Activated CD8-positive, alpha-beta memory T cell treated with anti-CD3 and anti-CD28 coated beads, Interleukin-2, amount 50 U/mL, for 4 hours (primary cell): ENCODE measurements at places on chromosomes 6 and 20.

- no peak for DNase-seq
Observed at GRCh38 chr6:2037237-2037926, 208.0 kb downstream of the GMDS start.

GRCh38 chr6:168387426-168387825, 53.6 kb upstream of the SMOC2 start:
- DNase-seq: no peak

- DNase-seq: no peak
Observed at GRCh38 chr6:111657146-111657545, 51.5 kb upstream of the TRAF3IP2 start.

GRCh38 chr6:148709577-148709976, 37.3 kb upstream of the UST start:
- no peak for DNase-seq

GRCh38 chr20:59806578-59806975, 126.9 kb downstream of the SYCP2 start:
- DNase-seq: no peak

DNA sequence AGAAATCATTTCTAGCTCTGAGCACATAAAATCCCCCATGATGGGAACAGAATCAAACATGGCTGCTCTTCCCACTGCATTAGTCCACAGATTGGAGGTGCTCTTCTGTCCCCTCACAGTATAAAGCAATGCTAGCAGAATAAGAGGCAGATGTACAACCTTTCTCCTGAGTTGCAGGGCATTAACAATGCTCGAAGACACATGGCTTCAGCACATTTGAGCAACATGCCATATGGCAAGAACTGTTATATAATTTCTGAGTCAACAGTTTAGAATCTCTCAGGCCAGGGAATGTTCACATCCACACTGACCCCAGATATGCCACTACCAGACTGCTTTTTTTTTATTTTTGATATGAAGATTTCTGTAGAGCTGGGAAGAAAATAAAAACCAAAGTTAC, 119.6 kb downstream of the KIF13A start:
- DNase-seq: no peak

GRCh38 chr20:10573273-10573950, 100.4 kb downstream of the JAG1 start:
- no peak for DNase-seq

DNA sequence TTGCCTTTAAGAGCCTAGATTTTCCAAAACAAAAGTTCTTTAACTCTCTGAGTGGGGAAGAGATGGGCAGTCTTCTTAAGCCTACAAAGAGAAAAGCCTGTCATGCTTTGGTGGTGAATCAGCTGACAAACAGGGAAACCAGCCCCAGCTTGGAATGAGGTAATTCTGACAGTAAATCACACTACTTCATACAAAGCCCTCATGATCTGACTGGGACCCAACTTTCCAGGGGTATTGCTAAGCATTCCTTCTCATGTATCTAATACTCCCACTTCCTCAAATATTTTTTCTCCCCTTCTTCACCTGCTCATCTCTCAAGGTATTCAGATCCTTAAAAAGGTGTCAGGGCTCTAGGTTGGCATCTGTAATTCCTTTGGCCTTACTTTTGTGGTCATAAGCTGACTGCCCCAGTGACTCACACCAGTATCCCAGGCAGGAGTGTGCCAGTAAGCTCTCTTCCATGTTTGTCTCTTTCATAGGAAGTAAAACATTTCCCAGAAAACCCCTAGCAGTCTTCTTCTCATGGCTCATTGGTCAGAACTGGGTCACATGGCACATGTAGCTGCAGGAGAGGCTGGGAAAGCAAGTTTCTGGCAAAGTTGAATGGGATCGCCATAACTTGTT, 15.0 kb upstream of the TBC1D22B start:
- no peak for DNase-seq

- no peak for DNase-seq
Observed at GRCh38 chr6:16690608-16691142, 70.6 kb downstream of the ATXN1 start.

GRCh38 chr6:79467716-79468115, 69.5 kb downstream of the LCA5 start:
- no peak for DNase-seq

DNA sequence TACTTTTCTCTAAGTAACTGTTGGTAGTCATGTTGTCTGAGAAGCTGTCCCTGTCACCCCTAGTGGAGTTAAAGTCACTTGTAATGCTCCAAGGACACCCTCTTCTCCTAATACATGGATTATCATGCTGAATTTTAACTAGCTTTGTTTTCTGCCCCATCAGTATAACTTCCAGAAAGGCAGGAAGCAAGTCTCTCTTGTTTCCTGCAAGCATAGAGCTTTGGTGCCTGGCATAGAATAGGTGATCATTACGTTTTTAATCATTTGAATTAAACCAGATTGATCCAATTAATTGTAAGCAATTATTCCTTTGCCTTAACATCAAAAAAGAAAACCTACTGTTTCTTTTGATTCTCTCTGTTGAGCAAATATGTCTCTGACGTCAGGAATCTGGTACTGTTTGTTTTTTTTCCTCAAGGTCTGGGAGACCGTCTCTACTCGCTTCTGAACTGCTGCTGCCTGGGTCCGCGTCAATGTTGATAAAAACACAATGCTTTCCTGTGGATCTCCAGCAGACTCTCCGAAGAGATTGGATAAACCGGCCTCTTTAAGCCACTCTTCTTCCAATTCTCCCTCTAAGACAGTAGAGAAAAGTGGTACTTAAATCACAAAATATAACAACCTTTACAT, 71.8 kb downstream of the ARHGAP18 start:
- DNase-seq: no peak

- DNase-seq: no peak
Observed at GRCh38 chr6:2028457-2029038, 216.9 kb downstream of the GMDS start.

DNA sequence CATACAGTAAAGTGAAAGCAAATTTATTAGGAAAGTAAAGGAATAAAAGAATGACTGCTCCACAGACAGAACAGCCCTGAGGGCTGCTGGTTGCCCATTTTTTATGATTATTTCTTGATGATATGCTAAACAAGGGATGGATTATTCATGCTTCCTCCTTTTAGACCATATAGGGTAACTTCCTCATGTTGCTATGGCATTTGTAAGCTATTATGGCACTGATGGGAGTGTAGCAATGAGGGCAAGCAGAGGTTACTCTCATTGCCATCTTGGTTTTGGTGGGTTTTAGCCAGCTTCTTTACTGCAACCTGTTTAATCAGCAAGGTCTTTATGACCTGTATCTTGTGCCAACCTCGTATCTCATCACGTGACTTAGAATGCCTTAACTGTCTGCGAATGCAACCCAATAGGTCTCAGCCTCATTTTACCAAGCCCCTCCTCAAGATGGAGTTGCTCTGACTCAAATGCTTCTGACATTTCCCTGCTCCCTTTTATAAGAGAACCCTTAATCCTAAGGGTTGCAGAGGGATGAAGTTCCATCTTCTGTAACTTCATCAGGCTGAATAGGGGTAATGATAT, 280.1 kb upstream of the RGS17 start:
- DNase-seq: no peak

DNA sequence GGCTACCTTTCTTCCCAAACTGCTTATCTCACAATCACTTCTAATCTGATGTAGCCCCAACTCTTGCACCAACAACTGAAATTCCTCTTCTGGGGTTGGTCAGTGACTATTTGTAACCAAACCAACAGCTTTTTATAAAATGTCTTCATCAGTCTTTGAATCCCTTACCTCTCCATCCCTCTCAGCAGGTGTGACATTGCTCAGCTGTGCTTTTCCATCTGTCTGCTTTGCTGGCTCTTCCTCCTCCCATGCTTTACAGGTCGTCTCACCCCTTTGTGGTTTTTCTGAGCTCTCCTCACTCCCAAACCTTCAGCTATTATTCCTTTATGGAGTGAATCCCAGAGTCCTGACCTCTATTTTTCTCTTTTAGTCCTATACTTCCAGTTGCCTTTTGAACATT, 5.9 kb downstream of the MAP7 start:
- no peak for DNase-seq

DNA sequence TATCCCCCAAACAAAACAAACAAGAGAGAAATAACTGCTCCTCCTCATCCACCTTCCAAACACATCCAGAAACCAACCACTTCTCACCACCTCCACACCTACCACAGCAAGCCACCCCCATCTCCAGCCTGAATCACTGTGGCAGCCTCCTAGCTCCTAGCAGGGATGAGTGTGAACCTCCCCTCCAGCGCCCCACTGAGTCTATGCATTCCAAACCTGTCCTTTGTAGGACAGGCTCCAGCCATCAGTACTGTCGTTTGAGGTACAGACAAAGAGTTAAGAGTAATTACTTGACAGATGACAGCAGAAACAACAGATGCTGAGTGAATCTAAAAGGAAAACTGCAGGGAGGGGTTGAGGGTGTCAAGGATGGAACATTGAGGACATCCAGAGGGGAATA, 2.4 kb downstream of the METTL24 start:
- DNase-seq: no peak

DNA sequence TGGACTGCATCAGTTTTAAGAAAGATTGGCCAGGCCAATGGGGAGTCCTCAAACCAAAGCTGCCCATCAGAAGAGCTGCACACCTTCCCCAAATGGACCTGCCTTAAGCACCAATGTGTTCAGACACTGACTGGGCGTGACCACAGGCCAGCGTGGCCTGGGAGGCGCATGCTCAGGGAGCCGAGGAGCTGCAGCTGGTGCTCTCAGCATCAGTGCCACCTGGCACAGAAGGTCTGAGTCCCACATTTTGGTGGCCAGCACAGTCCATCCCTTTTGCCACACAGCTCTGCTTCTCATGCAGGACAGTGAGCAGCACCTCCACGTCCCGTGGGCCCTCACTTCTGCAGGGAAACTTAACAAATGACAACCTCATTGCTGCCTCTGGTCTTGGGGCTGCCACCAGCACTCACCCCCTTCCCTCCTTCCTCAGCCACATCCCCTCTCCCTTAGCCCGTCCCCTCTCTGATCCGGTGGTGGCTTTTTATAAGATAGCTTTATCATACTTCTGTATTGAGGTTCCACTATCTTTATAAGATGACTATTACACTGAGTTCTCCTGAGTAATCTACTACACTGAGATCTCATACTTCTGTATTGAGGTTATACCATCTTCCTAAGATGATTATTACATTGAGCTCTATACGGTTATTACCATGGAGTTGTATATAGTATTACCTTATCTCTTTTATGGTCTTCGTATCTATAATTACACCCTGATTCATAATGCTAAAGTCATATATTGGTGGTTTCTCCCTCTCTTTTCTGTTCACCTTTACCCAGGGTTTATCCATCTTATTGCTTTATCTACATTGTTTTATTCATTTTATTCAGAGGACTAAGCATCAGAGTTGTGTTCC, 109.1 kb downstream of the TOX2 start:
- DNase-seq: no peak

DNA sequence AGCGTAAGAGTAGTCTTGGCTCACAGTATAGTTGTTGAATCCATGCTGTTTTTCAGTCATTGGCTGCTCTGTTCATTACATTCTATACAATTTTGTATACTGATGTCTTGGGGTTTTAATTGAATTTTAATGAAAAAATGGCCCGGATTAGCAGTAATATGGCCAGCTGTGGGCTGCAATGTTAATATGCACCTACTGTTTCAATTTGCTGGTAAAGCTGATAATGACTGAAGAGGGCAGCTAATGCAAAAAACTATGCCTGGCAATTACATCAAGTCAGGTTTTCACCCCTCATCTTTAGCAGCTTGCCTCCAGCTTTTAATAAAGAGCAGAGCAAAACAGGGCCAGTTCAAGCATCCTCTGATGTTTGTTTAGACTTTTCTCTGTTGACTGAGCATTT, 394.5 kb downstream of the PLCB1 start:
- DNase-seq: no peak

GRCh38 chr20:58071298-58071697, 157.2 kb downstream of the ANKRD60 start:
- no peak for DNase-seq

- no peak for DNase-seq
Observed at GRCh38 chr20:44970243-44970757, 4.0 kb downstream of the STK4 start.

DNA sequence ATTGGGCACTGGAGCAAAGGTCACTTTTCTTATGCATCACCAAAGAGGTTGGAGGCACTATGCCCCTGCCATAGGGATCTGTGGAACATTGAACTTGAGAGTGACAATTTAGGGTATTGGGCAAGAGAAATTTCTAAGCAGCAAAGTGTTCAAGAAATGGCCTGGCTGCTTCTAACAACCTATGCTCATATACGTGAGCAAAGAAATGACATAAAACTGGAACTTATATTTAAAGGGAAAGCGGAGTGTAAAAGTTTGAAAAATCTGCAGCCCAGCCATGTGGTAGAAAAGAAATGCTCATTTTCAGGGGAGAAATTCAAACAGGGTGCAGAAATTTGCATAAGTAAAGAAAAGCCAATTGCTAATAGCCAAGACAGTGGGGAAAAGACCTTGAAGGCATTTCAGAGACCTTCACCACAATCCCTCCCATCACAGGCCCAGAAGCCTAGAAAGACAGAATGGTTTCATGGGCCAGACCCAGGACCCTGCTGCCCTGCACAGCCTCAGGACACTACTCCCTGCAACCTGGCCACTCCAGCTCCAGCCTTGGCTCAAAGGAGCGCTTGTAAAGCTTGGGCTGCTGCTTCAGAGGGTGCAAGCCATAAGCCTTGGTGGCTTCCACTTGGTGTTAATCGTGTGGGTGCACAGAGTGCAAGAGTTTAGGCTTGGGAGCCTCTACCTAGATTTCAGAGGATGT, 24.4 kb downstream of the NCR2 start:
- no peak for DNase-seq

DNA sequence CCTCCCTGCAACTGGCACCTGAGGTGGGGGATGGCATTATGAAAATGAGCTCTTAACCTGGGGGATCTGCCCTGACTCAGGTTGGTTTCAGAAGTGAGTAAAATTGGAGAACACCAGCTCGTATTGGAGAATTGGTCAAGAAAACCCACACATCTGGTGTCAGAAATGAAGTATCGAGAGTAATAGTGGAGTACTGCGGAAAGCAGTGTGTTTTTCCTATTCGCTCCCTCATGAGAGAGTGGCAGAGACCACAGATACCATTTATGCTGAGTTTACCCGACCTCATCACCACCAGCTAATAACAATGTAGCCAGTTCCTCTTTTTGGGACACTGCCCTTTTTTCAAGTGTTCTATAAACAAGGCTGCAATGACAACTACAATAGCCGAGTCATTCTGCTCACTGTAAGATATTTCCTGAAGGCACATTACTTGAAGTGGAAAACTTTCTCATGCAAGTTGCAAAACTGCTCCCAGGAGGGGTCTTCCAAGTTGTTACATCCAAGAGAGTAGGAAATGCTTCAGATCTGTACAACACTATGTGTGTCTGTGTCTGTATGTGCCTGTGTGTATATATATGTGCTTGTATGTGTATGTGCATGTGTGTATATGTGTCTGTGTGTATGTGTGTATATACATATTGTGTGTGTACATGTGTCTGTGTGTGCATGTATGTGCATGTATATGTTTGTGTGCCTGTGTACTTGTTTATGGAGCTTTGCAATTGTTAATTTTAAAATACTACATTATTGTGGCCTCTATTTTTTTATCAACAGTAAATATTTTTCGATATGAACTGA, 106.0 kb upstream of the CST7 start:
- DNase-seq: no peak

GRCh38 chr6:46781478-46782378, 11.5 kb upstream of the MEP1A start:
- no peak for DNase-seq

GRCh38 chr6:33189625-33190448, 2.4 kb downstream of the COL11A2 start:
- DNase-seq: no peak

- no peak for DNase-seq
Observed at GRCh38 chr20:15555913-15556312, 1017.3 kb downstream of the KIF16B start.

- no peak for DNase-seq
Observed at GRCh38 chr6:143949535-143949934, 58.5 kb downstream of the PLAGL1 start.
